ENCODE measurements at places on chromosomes 11 and 22.
A peak's percentile ranks its signal among the peaks of the same experiment; 100 is the strongest.

GRCh38 chr11:45366619-45367190 is 80.6 kb upstream of the SYT13 start:
- no peak for DNase-seq

GRCh38 chr11:84243629-84244263 is 957.6 kb upstream of the CCDC90B start:
- no peak for DNase-seq

- DNase-seq: no peak
Measured at GRCh38 chr11:20010851-20011225, 149.4 kb downstream of the DBX1 start.

DNA sequence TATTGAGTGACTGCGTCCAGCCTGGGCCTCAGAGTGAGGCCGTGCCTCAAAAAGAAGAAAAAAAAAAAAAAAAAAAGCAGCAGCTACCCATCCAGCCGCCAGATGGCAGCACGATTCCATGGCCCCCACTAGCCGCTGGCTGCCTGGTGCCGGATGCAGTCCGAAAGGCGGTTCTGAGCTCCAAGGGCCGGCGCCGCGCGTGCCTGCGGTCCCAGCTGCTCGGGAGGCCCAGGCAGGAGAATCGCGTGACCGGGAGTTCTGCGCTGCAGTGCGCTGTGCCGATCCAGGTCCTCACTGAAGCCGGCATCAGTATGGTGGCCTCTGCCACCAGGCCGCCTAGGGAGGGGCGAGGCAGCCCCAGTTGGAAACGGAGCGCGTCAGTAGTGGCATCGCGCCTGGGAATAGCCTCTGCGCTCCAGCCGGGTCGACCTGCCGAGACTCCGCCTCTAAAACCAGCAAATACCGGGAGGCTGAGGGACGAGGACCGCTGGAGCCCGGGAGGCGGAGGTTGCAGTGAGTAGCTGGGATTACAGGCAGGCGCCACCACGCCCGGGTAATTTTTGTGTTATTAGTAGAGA is 19.3 kb downstream of the SCARF2 start:
- DNase-seq: peak; percentile 85

GRCh38 chr11:134070342-134070845 is 1.5 kb downstream of the JAM3 start:
- DNase-seq: no peak

DNA sequence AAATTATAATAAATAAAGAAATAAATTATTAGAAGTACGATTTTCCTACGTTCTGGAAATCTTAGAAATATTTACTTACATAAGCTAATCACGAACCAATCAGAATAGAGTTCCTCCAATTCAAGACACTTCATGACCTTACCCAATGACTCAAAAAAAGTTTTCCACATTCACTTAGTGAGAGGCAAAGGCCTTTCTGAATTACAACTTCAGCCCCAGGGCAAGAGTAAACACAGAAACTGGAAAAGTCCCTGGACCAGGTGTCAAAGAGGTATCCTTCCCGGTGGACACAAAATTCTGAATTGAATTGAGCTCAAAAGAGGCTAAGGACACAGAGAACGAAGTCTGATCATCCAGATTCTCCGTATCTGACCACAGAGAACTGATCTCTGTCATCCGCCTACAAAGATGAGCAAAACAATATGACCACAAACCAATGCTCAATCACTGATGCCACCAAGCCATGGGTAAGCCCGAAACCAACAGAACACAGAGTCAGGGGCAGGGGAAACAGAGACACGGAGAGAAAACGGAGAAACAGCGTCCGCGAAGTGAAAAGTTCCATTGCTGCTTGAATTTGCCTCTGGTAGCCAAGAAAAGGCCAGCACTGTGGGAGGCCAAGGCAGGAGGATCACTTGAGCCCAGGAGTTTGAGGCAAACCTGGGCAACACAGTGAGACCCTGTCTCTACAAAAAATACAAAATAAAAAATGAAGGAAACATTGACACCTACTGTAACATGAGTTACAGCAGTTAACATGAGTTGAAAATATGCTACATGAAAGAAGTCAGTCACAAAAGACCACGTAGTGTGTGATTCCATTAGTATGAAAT is 6.8 kb downstream of the BID start:
- DNase-seq: no peak

- DNase-seq: no peak
Measured at GRCh38 chr22:24068717-24069297, 57.7 kb downstream of the CABIN1 start.

- DNase-seq: peak; percentile 88
Measured at GRCh38 chr11:3160252-3161031, 4.7 kb downstream of the OSBPL5 start.

DNA sequence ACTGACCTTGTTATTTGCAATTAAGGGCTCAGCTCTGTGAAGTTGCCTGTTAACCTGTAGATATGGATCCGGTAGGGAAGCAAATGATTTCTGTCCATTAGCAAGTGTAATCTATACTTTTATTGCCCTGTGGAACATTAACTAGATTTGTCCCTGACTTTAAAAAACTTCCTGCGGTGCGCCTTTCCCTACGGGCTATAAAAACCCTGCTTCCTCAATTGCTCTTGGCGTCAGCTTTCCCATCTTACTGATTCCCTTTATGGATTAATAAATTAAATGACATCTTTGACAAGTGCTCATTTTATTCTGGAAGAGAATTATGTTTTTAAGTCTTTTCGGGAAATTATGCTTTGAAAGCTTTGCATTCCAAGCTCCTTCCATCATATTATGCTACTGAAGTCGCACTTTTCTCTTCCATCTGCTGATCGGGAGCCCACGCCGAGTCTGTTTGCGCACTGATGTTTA is 18.3 kb upstream of the CLMP start:
- no peak for DNase-seq

GRCh38 chr11:86066657-86067008 is 2.3 kb downstream of the PICALM start:
- no peak for DNase-seq

DNA sequence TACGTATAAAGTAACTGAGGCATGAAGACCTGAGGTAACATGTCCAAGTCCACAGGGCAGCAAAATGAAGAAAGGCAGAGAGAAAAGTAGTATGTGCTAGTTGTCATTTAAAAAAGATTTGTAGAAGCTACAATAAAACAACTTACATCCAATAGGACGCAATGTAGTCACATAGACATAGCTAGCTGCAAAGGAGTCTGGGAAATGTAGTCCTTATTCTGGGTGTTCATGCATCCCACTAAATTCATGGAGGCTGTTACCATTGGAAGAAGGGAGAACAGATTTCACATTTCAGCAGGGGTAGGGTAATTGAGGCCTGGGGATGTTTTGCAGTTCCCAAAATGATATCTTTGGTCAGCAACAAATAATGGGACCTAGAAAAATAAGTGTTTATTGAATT is 571.4 kb downstream of the MIAT start:
- DNase-seq: no peak

- DNase-seq: no peak
Measured at GRCh38 chr11:132821499-132821898, 710.8 kb downstream of the OPCML start.

DNA sequence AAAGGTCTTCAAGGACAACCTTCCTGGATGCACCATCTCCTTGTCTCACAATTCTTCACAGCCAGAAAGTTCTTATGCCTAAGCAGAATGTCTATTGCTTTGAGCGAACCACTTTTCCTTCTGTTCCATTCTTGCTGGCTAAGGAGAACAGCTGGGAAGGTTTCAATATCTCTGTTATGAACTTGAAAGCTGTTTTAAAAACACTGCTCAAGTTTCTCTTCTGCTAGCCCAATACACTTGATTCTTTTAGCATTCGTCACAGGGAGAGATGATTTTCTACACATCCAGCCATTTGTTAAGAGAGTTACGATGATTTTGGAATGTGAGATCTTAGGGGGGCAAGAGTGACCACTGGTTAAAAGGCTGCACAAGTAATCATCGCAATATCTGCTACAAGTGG is 249.3 kb downstream of the KIRREL3 start:
- no peak for DNase-seq

DNA sequence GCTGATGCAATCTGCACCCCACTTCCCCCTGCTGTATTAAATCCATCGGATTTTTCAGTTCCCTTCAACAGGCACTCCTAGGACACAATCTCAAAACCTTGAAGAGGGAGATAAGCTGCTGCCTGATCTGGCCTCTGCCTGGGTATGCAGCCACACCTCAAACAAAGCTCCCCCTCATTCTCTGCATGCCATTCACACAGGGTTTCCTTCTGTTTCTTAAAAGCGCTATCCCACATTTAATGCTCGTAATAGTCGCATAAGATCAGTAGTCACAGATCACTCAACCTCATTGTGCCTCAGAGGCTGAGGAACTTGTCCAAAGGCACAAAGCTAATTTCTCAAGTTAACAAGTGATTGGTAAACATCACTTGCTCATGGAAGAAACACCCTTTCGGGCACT is 34.0 kb downstream of the UQCR10 start:
- no peak for DNase-seq

GRCh38 chr11:45805305-45806071 is 539 bp downstream of the SLC35C1 start:
- peak; percentile 71 for DNase-seq

DNA sequence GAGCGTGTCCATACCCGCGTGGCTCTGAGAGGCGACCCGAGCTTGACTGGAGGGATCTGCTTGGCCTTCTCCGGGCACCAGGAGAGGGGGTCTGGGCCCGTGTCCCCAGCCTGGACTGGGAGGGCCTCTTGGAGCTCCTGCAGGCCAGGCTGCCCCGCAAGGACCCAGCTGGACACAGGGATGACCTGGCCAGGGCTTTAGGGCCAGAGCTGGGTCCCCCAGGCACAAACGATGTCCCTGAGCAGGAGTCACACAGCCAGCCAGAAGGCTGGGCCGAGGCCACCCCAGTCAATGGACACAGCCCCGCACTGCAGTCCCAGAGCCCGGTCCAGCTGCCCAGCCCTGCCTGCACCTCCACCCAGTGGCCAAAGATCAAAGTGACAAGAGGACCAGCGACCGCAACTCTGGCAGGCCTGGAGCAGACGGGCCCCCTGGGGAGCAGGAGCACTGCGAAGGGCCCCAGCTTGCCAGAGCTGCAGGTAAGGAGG is 38.2 kb downstream of the TRIOBP start:
- DNase-seq: no peak

DNA sequence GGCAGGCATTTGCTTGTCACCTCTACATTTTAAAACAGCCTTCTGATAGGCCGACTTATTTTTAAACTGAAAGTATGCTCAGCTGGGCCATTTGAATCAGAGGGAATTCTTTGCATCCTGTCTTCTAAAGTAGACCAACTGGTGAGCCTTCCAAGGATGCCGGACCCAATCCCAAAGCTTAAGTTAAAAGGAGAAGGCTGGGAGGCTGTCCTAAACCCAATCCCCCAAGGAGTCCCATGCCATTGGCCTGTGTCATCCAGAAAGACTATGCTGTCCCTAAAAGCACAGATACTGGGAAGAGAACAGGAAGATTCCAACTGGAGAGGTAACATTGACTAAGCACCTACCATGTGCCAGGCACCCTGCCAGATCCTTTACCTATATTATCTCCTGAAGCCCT is 18.0 kb downstream of the TENM4 start:
- no peak for DNase-seq

- peak; percentile 20 for DNase-seq
Measured at GRCh38 chr22:27032091-27032761, 374.8 kb downstream of the MIAT start.

GRCh38 chr11:82676483-82677094 is 57.1 kb downstream of the FAM181B start:
- DNase-seq: no peak

DNA sequence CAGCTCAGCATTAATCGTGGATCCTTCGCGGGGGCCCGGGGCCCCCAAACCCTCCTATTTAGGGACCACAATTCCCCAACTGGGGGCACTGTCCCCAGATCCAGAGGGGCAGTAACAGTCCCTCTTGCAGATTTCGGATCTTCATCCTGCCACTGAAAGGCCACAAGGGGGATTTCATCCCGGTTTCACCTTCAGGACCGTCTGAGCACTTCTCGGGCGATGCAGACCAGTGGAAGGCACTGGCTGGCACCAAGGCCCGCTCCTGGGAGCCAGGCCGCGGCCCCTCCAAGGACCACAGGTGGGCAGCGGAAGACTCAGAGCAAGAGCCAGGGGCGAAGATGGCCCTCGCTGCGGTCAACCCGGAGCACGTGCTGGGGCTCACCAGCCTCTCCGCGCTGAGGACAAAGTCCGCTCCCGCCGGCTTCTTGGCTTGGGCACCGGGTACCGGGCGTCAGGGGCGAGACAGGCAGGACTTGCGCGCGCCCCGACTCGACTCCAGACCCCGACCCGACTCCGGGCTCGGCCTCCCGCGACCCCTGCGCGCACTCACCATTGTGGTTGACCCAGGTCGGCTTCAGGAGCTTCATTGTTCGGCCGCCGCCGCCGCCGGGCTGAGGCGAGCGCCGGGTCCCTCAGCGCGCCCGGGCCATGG is 517 bp downstream of the HIRA start:
- DNase-seq: peak; percentile 68

- no peak for DNase-seq
Measured at GRCh38 chr11:5476186-5476819, 12.2 kb upstream of the OR52D1 start.

DNA sequence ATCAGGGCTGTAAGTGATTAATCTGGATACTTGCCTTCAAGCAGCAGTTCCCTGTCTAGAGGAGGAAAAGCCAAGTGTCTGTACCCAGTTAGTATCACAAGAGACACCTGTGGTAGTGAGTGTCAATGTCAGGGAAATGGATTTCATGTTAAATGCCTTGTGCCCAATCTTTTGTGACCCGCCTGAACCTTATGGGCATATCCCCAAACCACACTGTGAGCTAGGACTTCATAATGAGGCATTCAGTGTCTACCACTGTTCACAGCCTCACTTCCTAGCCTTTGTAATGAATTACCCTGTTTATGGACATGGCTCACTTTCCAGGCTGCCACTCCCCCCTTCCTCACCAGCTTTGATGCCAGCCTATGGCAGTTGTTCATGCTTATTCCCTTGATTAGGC is 125.1 kb downstream of the TRIM44 start:
- no peak for DNase-seq

GRCh38 chr11:134277183-134278001 is 1.2 kb downstream of the GLB1L3 start:
- no peak for DNase-seq

GRCh38 chr22:31378123-31378522 is 21.3 kb upstream of the DRG1 start:
- DNase-seq: no peak

- DNase-seq: no peak
Measured at GRCh38 chr22:21650823-21651520, 8.9 kb downstream of the SDF2L1 start.

GRCh38 chr22:49958931-49959781 is 1.4 kb upstream of the PIM3 start:
- DNase-seq: no peak

DNA sequence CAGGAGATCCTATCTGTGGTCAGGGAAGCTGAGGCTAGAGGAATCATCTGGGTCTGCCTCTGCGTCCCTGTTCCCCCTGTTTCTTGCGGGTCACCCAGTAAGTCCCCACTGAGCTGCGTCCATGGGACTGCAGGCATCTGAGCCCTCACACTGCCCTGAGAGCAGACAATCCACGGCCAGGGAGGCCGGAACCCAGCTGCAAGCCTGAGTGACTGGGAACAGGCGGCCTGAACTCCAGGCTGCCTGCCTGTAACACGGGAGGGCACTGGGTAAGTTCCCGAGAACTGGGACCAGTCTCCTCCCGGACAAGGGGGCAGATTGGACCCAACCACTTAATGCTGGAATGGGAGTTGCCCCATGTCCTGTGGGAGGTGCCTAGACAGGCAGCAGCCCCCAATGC is 727.4 kb downstream of the BRD1 start:
- DNase-seq: no peak

- DNase-seq: no peak
Measured at GRCh38 chr22:38941488-38941987, 15.9 kb upstream of the APOBEC3A start.

GRCh38 chr22:48078825-48079224 is 1316.4 kb downstream of the TBC1D22A start:
- DNase-seq: no peak

Measured in heart left ventricle (tissue), 16 donors.